NCI-H2081 (cell line): ENCODE measurements at places on chromosomes 5 and 9.
A peak's percentile ranks its signal among the peaks of the same experiment; 100 is the strongest.

GRCh38 chr5:133635051-133635450 is 22.7 kb upstream of the FSTL4 start:
- no peak for DNase-seq

DNA sequence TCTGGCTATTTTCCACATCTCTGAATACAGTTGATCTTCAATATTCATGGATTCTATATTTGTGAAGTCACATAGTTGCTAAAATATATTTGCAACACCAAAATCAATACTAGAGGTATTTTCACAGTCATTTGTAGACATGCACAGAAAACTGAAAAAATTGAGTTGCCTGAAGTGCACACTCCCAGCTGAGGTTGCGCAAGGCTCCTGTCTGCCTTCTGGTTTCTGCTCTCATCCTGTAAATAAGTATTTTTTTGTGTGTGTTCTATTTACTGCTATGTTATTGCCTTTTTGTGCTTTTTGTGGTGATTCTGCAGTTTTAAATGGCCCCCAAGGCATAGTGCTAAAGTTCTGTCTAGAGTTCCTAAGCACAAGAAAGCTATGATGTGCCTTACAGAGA is 371.1 kb upstream of the GRAMD2B start:
- DNase-seq: no peak

- DNase-seq: no peak
Observed at GRCh38 chr5:122965111-122965510, 71.4 kb downstream of the PPIC start.

- no peak for DNase-seq
Observed at GRCh38 chr5:36630201-36631145, 24.1 kb downstream of the SLC1A3 start.

DNA sequence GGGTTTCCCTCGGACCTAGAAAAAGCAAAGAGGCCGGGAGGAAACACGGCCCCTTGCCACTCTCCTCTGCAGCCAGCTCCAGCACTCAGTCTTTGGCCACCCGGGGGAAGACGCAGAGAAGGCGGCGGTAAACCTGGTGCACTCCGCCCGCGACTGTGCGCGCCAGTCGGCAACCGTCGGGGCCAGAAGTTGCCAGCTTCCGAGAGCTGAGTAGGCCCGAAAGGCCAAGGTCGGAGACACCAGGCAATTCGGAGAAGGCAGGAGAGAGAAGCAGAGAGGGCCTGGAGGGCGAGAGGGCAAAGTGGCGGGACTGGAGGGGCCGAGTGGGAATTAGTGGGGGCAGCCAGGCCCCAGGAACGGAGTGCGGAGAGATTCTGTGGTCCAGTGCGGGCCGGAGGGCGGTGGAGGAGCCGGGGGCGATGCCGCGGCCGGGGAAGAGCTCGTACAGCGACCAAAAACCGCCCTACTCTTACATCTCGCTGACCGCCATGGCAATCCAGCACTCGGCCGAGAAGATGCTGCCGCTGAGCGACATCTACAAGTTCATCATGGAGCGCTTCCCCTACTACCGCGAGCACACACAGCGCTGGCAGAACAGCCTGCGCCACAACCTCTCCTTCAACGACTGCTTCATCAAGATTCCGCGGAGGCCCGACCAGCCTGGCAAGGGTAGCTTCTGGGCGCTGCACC is at the start of gene FOXB2:
Gene FOXB2, plus strand, starts transcription at position 420 of the 690 bp plus-strand sequence. Its CDS starts 0 bp downstream, at position 420.
- no peak for DNase-seq

GRCh38 chr5:161230221-161230620 is 316.3 kb downstream of the GABRB2 start:
- DNase-seq: peak; percentile 89

DNA sequence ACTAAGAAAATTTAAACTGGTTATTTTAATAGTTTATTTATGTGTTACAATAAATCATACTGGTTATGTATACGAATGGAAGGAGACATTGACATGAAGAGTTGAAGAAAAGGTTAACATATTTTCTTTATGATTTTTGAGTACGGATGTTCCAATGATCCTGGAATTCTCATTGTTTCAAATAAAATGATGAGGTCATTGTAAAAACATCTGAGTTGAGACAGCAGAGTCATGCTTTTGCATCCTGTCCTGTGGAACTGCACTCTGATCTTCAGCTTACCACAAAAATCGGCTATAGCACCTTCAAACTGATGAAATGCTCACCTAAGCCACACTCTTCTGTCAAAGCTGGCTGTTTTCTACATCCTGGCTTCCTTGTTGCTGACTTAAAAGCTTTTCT is 67.8 kb downstream of the PTCD2 start:
- DNase-seq: no peak

- DNase-seq: peak; percentile 4
Observed at GRCh38 chr9:13648676-13649075, 369.2 kb upstream of the MPDZ start.

- DNase-seq: no peak
Observed at GRCh38 chr9:133429214-133429613, 7.0 kb downstream of the ADAMTS13 start.

GRCh38 chr5:64678374-64678773 is 11.9 kb upstream of the SHISAL2B start:
- DNase-seq: no peak

GRCh38 chr5:148443998-148444397 is 60.2 kb downstream of the FBXO38 start:
- DNase-seq: peak; percentile 73
